Activated gamma-delta T cell treated with Interleukin-2 at 50 U/mL for 16 hours (primary cell): ENCODE measurements at places on chromosomes 16 and 17.

- no peak for DNase-seq
Observed at GRCh38 chr17:28574526-28574925, 2.2 kb downstream of the ALDOC start.

GRCh38 chr17:78263063-78263735 is 31.8 kb downstream of the TMEM235 start:
- DNase-seq = no peak

- DNase-seq = no peak
Observed at GRCh38 chr16:10981697-10982216, 37.4 kb downstream of the CLEC16A start.

DNA sequence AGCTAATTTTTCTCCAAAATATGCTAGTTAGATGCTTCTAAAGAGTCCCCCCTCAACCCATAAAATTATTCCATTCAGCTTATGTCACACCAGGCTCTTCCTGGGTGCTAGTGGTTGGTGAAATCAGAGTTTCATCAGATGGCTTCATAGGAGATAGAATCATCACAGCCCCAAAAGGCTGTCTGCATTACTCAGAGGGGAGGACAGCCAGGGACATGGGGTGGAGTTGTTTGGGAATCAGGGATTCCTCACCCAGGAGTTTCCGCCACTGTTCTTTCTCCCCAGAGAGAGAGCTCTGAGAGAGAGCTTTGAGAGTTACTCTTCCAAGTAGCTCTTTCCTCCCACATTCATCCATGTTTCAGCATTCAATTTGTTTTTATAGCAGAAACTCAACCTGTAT is 288 bp upstream of the KRT34 start:
- DNase-seq = no peak

- no peak for DNase-seq
Observed at GRCh38 chr17:4852567-4853207, 19.5 kb downstream of the MINK1 start.

DNA sequence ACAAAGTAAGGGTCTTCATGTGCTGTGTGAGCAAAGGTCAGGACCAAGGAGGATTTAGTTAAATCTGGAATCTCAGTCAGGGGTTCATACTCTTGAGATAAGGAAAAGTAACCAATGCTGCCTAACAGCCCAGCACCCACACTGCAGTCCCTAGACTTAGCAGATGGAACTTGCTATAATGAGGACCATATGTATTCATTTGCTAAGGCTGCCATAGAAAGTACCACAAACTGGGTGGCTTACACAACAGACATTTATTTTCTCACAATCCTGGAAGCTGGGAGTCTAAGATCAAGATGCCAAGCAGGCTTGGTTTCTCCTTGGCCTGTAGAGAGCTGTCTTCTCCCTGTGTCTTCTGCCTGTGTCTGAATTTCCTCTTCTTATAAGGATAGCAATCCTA is 20.8 kb downstream of the ZP2 start:
- DNase-seq = no peak
